ENCODE measurements at places on chromosomes 16 and 17.

GRCh38 chr17:2174468-2175293, 119.8 kb downstream of the HIC1 start:
- peak; percentile 65 for ATAC-seq

- ATAC-seq, result no peak
Observed at GRCh38 chr17:77392376-77393273, 251.9 kb downstream of the SEC14L1 start.

GRCh38 chr16:2611499-2611862, 70.8 kb upstream of the KCTD5 start:
- no peak for ATAC-seq

DNA sequence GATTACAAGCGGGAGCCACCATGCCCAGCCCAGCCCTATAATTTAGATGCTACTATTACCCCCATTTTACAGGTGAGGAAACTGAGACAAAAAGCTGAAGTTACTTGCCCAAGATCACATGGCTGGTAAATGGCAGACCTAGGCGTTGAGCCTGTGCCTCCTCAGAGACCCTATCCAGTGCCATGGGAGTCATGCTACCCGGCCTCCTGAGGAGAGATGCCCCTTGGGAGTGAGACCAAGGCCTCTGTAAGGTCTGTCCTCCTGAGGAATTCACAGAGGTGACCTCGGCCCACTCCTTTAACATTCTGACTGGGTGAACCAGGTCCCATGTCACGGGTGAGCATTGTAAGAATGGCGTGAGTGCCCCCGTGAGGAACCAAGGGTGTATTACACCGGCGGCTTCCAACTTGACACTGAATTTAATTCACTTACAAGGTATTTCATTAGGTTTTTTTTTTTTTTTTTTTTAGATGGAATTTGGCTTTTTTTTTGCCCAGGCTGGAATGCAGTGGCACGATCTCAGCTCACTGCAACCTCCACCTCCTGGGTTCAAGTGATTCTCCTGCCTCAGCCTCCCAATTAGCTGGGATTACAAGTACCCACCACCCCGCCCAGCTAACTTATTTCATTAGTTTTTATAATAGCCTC, 95.7 kb downstream of the ABCC6 start:
- ATAC-seq, result peak; percentile 90

DNA sequence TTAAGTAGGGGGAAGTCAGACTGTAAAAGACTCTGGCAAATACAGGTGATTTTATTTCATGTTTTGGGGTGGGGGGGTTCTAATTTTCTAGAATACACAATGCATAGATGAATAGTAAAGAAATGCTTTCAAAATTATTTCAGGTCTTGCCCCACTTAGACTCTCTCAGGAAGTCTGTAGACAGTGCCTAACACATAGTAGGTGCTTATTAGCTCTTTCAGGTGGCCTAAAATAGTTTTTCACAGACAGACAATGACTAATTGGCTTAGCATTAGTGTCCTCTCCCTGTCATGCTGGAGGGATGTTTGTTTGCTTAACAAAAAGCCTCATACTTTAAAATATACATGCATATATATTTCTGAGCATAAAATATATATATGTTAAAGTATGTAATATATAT, 366.0 kb downstream of the SOX9 start:
- ATAC-seq, result no peak

GRCh38 chr16:27365142-27366089, 36.6 kb upstream of the IL21R start:
- ATAC-seq, result no peak

- peak; percentile 92 for ATAC-seq
Observed at GRCh38 chr16:9138731-9139501, 47.5 kb downstream of the HAPSTR1 start.

DNA sequence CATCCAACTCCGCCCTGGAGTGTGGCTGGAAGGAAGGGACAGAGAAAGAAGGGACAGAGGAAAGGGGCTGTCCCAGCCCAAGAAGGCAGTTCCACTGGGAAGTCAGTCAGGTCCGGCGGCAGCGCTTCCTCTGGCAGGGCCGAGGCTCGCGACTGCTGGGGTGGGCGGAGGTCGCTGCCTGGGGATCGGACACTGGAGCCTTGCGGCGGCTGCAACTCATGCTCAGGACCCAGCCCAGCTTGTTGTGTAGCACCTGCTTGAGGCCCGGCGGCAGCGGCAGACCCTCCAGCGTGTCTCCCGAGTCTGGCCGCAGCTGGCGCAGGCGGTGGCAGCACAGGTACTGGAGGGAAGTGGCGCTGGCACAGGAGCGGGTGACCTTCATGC, 4.0 kb upstream of the MRPS34 start:
- no peak for ATAC-seq

DNA sequence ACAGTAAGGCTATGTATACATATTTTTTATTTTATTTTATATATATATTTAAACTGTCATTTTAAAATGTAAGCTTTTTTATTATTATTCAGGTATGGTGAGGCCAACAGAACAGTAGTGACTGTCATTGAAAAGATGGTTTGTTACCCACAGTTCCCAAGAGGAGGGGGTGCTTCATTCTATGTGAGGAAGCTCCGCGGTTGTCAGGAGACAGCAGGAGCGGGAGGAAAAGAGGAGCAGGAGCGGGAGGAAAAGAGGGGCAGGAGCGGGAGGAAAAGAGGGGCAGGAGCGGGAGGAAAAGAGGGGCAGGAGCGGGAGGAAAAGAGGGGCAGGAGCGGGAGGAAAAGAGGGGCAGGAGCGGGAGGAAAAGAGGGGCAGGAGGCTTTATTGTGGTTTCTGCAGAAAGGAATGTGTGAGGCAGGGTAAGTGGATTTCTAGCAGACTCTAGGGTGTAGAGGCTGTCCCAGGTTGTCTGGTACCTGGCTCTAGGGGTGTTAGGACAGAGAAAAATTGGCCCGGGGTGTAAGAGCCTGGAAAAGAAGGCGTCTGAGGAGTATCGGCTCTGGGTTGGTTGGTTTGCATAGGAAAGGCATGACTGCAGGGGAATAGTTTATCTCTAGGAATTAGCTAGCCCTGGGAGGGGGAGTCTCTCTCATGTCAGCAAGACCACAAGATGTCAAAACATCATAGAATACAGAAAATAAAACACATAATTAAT, 64.0 kb downstream of the GP2 start:
- ATAC-seq, result no peak

DNA sequence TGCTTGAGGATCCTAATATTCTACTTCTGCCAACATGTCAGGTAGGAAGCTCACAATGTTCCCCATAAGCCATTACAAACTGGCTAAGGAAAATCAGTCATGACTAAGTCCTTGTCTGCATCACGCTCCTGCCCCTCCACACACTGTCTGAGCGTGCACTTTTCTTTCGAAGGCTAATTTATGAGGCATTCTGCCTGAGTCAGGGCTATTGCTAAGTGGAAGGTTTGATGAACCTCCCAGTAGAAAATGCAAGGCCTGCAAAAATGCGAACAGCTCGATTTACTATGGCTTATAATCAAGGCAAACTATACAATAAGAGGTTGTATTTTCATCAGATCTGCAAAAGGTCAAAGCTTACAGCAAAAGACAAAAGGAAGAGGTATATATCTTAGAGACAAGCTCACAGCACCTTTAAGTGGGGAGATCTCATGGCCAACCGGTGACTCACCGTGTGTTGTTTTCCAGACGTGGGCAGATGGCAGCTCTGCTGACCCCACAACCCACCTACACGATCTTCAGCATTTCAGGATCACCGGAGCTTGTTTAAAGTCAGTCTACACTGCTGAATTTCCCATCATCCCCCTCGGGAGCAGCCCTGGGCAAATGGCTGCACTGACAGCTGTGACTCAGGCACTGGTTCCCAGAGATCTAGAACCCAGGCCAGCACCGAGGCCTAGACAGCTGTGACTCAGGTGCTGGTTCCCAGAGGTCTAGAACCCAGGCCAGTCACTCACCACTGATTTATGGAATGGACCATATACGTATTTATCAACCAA, 26.1 kb downstream of the MEAK7 start:
- ATAC-seq, result peak; percentile 77

GRCh38 chr16:70520612-70521297, 2.6 kb downstream of the COG4 start:
- no peak for ATAC-seq

DNA sequence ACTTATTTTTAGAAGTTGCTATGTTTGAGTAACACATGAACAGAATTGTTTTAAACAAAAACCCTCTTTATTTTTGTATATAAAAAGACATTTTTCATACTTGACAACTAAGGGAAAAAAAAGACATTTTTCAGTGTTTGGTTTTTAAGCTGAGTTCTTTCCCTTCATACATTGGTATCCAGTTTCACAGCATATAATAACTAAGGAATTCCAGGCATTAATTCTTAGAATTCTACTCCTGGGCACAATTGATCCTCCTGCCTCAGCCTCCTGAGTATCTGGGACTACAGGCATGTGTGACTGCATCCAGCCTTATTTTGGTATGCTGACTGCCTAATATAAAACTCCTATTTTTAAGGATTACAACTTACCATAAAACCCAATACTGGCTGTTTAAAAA, 8.4 kb downstream of the FBXO47 start:
- peak; percentile 96 for ATAC-seq

DNA sequence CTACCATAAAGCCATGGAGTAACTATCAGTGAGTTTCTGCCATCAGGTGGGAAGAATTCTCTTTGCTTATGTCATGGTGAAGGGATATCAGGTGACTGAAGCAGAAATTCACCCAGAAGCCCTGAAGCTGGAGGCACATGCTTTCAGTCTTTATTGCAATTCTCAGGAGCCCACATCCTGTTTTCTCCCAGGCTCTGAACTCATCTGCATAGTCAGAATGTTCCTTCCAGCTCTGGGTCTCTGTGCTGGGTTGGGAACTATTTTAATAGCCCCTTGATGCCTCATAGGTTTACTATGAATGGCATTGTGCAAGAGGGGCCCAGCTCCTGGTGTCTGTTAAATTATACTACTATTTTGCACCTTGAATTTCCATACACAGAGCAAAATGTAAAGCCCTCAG, 198.4 kb upstream of the SOX9 start:
- peak; percentile 66 for ATAC-seq

DNA sequence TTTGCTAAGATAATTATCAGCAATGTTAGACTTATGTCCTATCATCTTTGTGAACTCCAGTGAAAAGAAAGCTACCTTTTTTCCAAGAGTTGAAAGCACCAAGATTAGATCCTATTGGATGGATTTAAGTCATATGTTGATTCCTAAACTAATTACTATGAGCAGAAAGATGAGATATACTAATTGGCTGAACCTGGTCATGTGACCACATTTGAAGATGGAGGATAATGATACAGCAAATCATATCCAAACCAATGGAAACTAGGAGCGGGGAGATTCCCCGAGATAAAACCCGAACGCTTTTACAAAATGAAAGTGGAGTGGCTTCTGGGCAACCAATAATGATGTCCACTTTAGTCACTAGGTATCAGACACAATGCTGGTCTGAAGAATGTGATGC, 1060.2 kb upstream of the EEF2KMT start:
- ATAC-seq, result no peak

GRCh38 chr17:41695954-41696757, 7.5 kb downstream of the EIF1 start:
- ATAC-seq, result peak; percentile 57

DNA sequence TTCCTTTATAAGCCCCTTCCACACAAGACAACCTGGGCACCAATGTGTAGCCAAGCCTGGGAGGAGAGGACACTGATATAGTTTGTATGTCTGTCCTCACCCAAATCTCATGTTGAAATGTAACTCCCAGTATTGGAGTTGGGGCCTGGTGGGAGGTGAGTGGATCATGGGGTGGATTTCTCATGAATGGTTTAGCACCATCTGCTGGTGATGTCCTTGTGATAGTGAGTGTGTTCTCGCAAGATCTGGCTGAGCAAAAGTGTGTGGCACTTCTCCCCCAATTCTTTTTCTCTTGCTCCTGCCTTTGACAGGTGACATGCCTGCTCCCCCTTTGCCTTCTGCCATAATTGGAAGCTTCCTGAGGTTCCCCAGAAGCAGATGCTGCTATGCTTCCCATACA, 135.8 kb downstream of the USP31 start:
- no peak for ATAC-seq

GRCh38 chr16:10314811-10315210, 71.0 kb upstream of the ATF7IP2 start:
- no peak for ATAC-seq

GRCh38 chr16:2045965-2046892, 1.4 kb downstream of the NTHL1 start:
- ATAC-seq, result no peak

GRCh38 chr16:22139008-22139407, 23.3 kb upstream of the SDR42E2 start:
- ATAC-seq, result no peak

GRCh38 chr17:28333083-28333746, 2.1 kb downstream of the IFT20 start:
- ATAC-seq, result no peak

- no peak for ATAC-seq
Observed at GRCh38 chr17:80416260-80416939, 1.4 kb downstream of the ENDOV start.

DNA sequence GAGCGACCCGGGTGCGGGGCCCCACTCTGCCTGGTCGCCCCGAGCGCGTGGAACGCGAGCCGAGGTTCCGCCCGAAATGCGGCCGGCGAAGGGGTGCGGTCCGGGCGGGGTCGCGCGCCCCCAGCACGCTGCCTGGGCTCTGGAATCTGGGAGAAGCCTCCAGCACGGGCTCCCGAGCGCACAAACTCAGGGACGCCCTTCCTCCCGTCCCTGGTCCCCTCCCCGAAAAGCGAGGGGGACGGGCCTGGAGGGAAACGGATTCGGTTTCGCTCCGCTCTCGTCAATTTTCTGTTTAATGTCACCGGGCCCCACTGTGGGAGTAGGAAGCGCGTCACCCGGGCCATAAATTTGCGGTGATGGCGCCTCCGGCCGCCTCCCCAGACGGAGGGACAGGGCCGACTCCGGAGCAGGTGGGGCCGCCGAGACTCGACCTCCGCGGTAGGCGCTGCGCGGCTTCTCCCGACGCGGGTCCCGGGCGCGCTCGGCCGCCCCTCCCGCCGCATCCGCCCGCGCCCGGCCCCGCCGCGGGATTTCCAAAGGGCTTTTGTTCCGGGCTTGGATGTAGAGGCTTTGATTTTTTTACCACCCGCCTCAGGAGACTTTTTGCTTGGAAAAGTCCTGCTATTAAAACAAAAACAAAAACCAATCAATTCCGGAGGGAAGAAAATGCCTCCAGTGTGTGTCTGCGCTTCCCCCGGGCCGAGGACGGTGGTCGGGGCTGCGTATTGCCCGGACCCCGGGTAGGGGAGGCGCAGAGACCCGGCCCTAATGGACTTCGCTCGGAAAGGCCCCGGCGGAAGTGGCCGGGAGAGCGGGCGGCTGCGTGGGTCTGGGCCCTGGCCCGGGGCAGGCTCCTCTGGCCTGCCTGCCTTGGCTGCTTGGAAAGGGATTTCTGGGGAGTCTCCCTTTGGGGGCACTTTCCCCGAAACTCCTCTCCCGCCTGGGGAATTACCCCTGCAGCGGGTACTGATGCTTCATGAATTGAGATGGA, 7.9 kb upstream of the BAHCC1 start:
- peak; percentile 2 for ATAC-seq

- no peak for ATAC-seq
Observed at GRCh38 chr16:69393898-69394849, 8.4 kb upstream of the TERF2 start.

DNA sequence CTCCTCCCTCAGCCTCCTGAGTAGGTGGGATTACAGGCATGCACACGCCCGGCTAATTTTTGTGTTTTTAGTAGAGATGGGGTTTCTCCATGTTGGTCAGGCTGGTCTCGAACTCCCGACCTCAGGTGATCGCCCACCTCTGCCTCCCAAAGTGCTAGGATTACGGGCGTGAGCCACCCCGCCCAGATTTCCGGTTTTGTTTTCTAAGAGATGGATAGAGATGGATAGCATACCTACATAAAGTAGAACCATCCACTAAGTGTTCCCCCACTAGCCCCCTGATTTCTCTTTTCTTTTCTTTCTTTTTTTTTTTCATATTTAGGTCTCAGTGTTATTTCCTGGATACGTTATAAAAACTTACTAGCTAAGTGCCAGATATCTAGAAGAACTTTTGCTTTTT, 2.0 kb downstream of the WSB1 start:
- ATAC-seq, result no peak
